T-helper 17 cell (primary cell): ENCODE measurements at places on chromosomes 1 and 21.

- no peak for DNase-seq
These were observed 20.4 kb downstream of the GPR161 start for GRCh38 chr1:168116327-168116799.

DNA sequence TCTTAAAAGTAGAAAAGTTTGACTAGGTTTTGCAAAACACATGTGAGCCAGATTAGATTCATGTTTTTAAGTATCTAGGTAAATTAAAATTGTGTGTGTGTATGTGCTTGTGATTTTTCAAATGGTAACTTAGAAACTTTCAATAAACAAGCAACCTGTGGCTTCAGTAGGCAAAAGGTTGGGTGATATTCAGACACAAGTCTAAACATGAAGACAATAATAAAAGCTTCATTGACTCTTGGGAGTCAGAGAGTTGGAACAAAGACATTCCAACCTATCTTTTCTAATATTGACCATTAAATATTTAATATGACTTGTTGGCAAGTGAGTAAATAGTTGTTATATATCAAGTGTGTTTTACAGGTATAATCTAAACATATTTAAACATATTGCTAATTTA is 1049.6 kb upstream of the ADGRL4 start:
- no peak for DNase-seq

GRCh38 chr21:16797966-16798365 is 714.9 kb upstream of the CXADR start:
- no peak for DNase-seq

DNA sequence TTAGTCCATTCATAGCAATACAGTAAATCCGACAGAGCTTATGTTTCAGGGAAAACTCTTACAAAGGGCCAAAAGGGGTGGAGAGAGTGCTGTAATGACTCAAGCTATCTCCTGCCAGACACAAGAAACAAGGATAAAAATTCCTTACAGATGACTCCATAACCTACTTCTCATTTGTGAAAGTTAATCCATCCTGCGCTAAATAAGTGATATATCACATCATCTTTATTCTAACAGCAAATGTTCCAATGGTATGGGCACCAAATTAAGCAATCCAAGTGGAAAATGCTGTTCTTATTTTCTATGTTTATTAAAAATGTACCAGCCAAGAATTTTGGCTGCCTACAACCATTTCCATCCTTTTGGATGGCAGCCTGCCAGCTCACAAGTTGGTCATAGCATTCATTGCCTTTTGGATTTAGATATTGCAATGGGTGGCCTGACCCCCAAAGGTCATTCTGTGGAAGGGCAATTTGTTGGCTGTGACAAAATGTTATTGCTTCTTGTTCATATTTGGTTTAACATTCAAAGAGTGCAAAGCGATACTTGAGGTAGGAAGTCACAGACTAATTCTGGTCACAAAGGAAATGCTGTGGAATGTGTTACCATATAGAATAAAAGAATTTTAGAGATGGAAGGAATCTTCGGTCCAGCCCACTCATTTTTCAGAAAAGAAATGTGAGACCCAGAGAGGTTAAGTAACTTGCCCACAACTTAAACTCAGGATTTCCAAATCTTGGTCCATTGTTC is 2.8 kb upstream of the ENAH start:
- DNase-seq = no peak

GRCh38 chr1:234932511-234933430 is 195.9 kb downstream of the TOMM20 start:
- DNase-seq = no peak

DNA sequence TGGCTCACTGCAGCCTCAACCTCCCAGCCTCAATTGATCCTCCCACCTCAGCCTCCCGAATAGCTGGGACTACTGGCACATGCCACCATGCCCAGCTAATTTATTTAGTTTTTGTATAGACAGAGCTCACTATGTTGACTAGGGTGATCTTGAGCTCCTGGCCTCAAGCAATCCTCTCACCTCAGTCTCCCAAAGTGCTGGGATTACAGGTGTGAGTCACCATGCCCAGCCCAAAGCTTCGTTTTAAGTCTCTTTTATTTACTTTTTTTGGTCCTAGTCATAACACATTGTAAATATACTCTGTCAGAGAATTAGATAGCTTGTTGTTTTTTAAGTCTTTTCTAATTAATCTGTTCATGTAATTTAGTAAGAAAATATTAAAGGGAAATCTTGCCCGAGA is 42.8 kb downstream of the KCNK1 start:
- DNase-seq = no peak

- DNase-seq = no peak
These were observed 143.1 kb downstream of the S1PR1 start for GRCh38 chr1:101379950-101380349.

GRCh38 chr1:36248250-36248894 is 24.1 kb downstream of the THRAP3 start:
- no peak for DNase-seq

DNA sequence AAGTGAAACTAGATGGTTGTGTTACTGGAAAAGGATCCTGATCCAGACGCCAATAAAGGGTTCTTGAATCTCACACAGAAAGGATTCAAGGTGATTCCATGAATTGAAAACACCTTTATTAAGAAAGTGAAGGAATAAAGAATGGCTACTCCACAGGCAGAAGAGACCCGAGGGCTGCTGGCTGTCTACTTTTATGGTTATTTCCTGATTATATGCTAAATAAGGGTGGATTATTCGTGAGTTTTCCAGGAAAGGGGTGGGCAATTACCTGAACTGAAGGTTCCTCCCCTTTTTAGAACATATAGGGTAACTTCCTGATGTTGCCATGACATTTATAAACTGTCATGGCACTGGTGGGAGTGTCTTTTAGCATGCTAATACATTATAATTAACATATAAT is 50.9 kb upstream of the WARS2 start:
- no peak for DNase-seq
